Panc1 (cell line): ENCODE measurements at places on chromosomes 6 and 20.

DNA sequence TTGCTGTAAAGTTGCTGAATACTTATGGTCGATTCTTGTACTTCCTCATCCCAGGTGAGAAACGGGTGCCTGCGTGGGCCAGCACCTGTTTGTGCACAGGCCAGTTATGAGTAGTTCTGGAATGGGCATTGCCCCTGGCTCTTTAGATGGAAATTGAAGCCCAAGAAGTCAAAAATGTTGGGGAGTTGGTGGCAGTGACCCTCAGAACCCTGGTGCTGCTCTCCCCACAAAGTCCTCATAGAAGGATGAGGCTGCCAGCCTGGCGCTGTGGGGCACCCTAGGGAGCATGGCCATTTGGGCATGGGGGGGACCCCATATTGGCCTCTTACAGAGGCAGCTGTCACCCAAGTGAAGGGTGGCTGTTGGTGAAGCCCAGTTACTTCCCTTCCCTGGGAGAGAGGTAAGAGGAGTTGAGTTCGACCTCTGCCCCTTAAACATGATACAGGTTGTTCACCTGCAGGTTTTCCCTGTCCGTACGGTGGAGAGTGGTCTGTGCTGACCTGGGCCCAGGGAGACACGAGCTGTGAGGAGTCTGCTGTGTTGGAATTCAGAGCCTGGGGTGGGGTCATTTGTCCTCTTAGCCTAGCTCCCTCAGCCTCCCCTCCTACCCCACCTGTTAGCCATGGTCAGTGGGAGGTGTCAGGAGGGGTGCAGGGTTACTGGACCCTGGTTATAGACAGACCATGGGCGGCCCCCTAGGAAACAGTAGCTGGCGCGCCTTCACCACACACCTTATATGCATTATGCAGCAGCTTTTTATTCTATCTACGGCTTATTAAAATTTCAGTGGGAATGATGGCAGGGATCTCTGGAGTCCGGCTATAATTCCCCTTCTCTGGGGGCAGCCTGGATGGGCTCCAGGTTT lies 4.9 kb downstream of the HMGA1 start:
- DNase-seq, result no peak

DNA sequence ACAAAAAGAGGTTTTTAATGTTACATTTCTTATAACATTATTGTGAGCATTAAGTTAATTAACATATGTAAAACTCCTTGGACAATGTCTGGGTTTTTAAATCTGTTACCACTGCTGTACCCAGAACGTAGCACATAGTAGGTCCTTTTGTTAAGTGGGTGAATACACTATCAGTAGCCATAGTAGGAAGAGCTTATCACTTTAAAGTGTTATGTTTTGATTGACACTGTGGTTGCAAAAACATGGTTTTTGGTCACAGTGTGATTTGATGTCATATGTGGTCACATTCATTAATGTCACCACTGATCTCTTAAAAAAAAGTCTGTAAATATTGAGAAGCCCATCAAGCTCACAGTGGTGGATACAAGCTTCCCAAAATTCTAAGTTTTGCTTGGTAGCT lies 160.7 kb downstream of the PLCB1 start:
- DNase-seq, result no peak

DNA sequence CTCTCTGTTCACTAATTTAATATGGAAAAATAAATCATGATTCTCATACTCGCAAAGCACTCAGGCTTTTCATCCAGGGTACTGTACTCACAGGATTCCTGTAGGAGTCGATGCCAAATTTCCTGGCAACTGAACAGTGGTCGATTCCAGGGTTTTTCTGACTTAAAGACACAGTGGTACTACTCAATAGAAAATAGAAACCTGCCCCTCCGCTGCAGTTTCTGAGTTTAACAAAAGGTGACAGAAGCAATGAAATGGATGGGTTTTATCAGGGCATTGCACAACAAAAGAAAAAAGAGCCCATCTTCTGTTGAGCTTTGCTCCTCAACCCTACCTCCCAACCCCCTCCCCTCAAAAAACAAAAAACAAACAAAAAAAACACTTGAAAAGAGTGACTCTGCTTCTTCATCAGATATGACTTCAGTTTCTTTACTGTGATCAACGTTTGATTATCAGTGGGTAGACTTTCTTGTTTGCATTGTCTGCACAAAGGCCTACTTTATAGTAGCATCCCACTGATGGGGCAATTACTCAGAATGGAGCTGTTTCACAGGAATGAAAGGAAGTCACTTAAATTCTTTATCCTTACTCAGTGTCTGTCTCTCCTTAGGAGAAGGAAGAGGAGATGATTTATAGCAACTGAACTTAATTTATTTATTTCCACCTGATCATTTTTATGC lies 96.2 kb upstream of the FOXO3 start:
- DNase-seq, result no peak

- no peak for DNase-seq
These were observed 45.7 kb downstream of the TAF4 start for GRCh38 chr20:62019881-62020492.

- no peak for DNase-seq
These were observed 29.3 kb upstream of the SSTR4 start for GRCh38 chr20:23005776-23006175.

DNA sequence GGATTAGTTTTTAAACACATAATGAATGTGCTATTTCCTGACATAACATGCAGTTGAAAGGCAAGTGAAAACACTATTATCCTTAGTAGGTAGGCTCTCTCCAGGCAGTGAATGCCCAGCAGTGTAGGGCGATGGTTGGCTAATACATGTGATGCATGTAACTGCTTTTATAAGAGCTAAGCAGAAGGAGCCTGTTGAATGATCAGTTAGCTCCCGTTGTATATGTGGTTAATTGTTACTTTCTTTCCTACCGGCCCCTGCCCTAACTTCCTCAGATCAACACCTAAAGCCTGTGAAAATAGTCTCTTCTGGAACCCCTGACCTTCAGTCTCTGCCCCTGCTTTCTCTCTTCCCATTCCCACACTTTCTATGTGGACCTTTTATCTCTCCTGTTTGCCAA lies 10.5 kb downstream of the SOX4 start:
- no peak for DNase-seq

DNA sequence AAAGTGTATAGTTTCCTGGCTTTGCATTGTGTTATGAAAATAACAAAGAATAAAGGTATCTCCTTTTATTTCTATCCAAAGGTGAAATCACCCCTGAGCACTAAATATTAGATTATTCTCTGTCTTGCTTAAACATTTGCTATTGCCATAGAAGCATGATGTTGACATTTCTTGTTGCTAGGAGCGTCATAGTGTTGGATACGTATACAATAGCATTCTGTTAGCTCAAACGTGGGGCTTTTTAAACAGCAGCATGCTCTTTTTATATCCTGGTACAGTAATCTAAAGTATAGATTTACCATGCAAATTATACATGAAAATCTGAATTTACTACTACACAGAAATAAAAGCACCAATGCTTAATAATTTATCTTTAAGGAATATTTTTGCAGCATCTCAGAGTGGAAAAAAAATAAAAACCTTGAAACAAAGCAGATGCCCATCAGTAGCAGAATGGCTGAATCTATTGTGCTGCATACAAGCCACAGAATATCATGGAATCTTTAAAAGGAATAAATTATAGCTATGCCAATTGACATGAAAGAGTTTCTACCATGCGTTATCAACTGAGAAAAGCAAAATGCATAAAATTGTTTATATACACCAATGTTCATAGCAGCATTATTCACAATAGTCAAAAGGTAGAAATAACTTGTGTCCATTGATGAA lies 9.6 kb upstream of the HSF2 start:
- no peak for DNase-seq

GRCh38 chr6:43093436-43094289 lies 17.5 kb downstream of the PTK7 start:
- DNase-seq, result peak; percentile 64

DNA sequence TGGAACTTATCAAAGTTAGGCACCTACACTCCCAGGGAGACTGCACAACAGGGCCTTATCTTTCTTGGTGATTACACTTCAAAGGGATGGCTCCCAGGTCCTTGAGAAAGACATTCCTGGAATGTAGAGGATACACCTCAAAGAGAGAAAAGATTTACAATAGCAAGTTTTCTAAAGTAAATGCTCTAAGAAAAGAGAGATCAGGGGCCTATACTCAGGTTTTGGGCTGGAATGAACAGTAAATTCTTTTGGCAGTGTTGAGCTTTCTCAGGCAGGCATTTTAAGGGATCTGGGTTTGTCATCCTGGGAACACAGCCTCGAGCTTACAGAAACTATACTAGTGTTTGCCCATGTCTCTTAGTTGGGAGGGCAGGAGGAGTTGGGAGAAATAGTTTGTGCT lies 31.7 kb upstream of the ME1 start:
- DNase-seq, result no peak

DNA sequence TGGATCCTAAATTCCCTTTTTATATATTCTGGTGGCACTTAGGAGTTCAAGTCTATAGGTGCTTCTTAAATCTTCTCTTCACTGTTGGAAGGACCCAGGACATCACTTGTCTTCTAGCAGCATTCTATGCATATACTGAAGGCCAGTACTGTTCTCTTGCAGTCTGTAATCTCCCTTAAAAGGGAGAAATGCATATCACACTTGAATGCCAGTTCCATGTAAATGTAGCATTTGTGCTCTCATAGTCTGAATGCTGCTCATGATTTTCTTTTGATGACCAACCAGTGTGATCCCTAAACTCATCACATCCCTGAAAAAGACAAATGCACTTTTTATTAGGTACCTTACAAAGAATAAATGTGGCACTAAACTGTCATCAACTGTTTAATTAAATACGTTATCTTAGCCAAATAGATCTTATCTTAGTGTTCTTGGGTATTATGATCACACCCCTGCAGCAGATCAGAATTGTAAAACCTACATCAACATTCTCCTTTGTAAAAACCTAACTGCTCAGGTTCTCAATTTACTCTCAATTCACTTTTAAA lies 176.1 kb downstream of the EPHA7 start:
- DNase-seq, result no peak

- DNase-seq, result no peak
These were observed 9.3 kb downstream of the ZBTB46 start for GRCh38 chr20:63821811-63822210.
